ENCODE measurements at places on chromosomes 2 and 18.

GRCh38 chr2:234415706-234416105, 81.2 kb downstream of the ARL4C start:
- no peak for DNase-seq

DNA sequence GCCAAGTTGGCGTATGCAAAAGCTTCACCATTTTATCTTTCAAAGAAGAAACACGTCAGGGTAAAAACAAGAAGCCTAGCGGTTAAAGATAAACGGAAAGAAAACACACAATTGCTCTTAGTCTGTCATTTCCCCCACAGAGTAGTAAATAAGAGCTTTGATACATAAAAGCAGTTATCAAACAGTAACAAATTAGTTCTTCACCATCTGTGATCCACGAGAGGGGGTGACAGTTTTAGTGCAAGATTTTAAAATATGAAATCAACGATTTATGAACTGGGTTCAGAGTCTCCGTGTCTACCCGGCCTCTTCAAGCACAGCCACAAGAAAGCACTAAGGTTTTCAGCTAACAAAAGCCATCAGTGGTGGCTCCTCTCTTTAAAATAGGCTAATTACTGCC, 703.9 kb upstream of the ID2 start:
- no peak for DNase-seq

DNA sequence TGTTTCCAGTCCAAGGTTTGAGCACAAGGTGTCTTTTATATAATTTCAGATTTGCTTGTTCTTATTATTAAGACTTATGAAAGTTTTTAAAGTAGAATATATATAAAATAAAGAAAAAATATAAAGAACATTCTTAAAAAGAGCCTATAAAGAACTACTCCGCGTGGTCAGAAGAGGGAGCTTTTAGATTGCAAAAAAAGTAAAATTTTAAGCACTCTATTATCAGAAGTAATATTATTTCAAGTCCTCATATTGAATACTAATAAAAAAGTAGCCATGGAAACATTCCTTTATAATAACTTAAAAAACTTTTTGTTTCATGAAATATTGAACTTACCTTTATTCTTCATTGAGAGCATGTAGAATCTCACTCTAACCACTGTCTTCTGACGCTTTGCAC, 51.4 kb downstream of the LINC00305 start:
- DNase-seq = no peak

DNA sequence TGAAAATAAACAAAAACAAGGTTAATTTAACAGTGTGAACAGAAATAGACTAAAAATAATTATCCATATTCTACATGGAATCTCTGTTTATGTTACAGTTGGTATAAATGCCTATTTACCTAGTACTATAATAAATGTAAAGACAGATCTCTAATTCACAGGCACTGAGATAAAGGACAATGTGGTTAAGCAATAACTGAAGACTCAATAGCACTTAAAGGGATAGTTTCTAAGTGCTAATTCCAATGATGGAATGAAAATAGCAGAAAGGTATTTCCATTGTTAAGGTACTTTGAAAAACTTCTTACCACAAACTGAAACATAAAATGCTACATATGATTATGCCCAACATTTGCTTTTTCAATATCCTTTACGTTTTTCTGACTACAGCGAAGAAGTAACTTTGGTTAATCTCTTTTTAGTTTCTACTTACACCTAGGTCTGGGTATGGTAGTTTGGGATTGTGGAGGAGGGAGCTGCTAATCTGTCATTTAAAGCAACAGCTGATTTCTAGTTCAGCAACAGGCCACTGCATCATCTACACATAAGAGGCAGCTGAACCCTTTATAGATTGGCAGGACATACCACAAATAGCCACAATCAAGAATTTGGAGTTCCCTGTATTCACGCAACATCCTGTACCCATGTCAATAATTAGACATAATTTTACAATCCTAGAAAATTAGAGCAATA, 27.2 kb downstream of the MAP4K3 start:
- no peak for DNase-seq

DNA sequence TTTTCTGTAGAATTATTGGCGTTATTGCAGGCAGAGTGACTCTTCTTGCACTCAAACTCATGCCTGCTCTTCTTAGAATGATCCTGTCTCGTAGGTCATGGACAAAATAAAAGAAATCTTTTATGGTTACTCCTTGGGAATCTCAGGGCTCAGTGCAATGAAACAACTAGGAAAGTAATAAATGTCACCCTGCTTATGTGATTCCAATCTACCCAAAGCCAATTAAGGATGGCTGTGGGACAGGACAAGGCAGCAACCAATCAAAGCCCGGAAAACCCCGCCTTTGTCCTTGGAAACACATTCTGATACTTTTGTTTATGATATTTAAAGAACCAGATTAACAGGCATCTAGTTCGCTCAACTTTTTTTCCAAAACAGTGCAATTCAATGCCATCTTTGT, 53.0 kb downstream of the GRB14 start:
- no peak for DNase-seq

GRCh38 chr2:212282671-212283261, 255.8 kb downstream of the ERBB4 start:
- no peak for DNase-seq

- no peak for DNase-seq
These were observed 645 bp downstream of the KCTD18 start for GRCh38 chr2:200509235-200509611.

GRCh38 chr2:164896634-164897355, 55.2 kb upstream of the COBLL1 start:
- DNase-seq = peak; percentile 81

- DNase-seq = no peak
These were observed 97.5 kb downstream of the ICA1L start for GRCh38 chr2:202774104-202774503.

- DNase-seq = no peak
These were observed 230.1 kb downstream of the GPD2 start for GRCh38 chr2:156666130-156666785.

DNA sequence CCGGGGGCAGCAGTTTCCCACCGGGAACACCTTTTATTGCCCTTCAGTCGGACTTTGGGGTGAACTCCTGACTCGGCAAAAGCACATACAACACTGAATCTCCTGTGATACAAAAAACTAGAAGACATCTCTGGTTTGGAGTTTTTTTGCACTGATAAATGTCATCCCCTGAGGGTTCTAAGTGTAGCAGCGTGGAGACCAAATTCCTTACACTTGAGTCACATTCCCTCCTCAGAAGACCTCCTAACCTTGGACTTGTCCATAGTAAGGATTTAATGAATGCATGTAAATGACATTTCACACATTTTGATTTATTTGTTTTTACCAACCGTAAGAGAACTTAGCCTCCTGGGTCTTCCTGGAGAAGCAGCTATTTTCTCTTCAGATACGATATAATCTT, 54.0 kb upstream of the GPR45 start:
- DNase-seq = peak; percentile 55
